ENCODE measurements at places on chromosomes 7 and 10.

DNA sequence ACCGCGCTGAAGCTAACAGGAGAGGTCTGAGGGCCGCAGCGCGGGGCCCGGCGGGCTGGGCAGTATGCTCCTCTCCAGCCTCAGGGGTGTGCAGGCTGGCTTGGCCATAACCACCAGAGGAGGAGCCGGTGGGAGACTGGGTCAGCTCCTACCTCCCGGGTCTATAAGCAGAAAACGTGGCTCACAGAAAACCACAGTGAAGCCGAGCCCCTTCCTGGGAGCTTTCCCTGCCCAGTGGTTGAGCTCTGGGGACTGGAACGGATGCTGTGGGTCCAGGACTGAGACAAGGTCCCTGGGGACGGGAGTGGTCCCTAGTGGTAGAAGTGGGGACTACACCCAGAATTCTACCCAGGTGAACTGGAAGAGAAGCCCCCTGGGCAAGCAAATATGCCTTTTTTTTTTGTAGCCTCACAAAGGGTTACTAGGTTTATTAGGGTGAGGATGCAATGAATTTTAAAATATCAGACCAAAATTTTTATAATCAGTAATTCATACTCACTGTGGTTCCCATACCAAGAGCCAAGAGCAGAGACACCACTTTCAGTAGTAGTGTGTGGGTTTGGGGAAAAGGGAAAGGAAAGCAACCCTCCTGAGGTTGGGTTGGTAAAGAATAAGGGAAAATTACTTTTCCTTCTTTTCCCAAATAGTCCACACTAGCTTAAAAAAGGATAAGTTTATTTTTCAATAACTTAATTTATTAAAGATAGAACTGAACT is 67.9 kb upstream of the PRKCQ start:
- DNase-seq: peak; percentile 52

GRCh38 chr10:10499839-10500238 is 517.8 kb upstream of the CELF2 start:
- DNase-seq: peak; percentile 15

GRCh38 chr10:104393387-104393786 is 39.8 kb downstream of the CFAP58 start:
- no peak for DNase-seq

DNA sequence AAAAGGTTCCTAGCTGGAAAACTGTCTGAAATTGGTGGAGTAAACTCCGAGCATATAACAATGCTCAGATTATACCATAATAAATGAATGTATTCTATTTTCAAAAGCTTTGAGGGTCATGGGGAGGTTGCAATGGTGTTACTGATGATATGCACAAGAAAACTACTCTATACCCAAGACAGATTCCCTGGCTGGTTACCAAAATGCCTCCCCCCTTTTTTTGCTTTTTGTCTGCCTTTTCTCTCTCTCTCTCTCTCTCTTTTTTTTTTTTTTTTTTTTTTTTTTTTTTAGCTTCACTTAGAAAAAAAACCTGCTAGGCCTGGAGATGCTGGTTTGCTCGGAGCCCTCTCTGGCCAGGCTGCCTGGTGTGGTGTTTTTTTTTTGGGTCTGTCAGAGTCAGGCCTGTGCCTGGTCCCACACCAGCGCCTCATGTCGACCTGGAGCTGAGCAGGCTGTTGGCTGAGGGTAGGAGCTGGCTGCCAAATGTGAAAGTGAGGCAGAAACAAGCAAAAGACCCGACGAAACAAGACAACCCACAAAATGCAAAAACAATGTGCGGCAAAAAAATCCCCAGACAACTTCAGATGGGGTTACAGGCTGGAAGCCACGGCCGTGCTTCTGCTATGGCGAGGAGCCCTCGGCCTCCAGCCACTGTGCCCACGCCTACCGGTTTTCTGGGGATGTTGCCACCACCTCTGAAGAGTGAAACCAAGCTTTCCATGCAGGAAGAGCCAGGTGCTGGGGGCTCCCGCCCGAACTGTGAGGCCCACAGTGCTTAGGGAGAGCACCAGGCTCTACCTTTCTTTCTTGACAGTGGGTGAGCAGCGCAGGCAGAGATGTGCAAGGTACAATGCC is 59.9 kb upstream of the EFCAB10 start:
- no peak for DNase-seq

DNA sequence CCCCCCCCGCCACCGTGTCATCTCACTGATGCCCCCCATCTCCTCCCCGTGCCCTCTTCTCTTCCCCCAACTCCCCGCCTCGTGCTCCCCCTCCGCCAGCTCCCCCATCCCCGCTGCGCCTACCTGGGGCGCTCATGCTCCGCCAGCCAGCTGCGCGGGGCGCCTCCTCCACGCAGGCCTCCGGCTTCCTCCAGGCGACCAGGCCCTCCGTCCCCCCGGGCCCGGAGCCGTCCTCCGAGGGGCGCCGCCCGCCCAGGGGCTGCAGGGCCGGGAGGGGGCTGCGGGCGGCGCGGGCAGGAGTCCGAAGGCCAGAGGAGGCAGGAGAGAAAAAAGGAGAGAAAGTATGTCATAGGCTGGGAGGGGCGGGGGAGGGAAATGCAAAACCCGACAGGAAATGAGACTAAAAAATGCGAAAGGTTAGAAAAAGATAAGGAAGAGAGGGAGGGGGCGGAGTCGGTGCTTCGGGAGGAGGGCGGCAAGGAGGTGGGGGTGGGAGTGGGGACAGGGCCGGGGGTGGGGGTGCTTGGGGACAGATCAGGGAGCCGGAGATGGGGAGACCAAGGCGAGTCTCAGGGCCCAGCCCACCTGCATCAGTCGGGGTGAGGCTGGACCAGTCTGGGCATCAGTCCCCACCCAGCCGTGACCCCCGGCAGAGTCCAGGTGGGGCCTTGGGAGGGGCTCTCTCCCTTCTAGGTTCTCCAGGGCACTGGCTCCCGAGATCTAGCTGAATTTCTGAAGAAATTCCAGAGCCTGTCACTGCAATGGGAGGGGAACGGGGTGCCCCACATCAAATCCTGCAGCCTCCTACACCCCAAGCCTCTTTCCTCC is at the start of gene CARD11:
CARD11 (minus strand) TSS at position 324 of the 828 bp plus-strand sequence. CDS start 85,361 bp downstream, outside the sequence.
- no peak for DNase-seq

DNA sequence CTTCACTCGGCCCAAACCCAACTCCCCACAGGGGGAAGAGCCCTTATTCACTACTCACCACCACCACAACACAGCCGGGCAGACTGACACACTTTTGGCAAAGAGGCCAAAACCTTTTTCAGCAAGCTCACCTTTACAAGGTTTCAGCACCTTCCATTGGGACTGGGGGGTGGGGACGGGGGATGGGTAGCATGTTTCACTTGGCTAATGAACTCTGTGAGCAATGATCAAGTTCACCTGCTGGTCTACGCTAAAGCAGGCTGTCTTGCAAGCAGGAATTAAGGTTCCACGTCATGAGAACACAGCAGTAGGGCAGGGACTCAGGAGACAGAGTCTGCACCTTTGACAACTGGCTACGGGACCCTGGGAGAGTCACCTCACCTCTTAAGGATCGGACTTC is 7.0 kb downstream of the FAM53B start:
- DNase-seq: no peak

GRCh38 chr10:107371801-107372200 is 207.3 kb upstream of the SORCS1 start:
- DNase-seq: no peak

GRCh38 chr10:6062101-6062771 is at the start of gene IL2RA:
TSS of gene IL2RA (minus strand) at chr10:6062367. CDS start at chr10:6062151, 216 bp downstream.
- DNase-seq: no peak
